ENCODE measurements at places on chromosomes 4 and X.
A peak's percentile ranks its signal among the peaks of the same experiment; 100 is the strongest.

DNA sequence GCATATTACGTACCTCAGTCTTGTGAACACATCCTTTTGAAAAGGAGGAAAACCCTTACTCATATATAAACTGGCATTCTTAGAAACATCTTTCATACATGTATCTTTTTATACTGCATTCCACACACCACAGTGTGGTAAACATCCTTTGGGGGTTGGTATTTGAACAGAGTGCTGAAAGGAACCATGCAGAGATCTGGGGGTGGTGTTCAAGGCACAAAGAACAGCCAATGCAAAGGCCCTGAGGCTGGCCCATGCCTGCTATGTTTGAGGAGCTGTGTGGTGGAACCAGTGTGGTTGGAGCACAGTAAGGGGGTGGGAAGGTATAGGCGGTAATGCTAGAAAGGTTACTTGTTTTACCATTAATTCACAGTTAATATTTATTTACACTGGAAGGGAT, 2.0 kb downstream of the ELK1 start:
- DNase-seq = no peak

- no peak for DNase-seq
Measured at GRCh38 chr4:7629501-7630254, 194.9 kb upstream of the PSAPL1 start.

GRCh38 chrX:153507484-153508178, 9.8 kb upstream of the ATP2B3 start:
- peak; percentile 81 for DNase-seq

- no peak for DNase-seq
Measured at GRCh38 chrX:152640034-152640818, 2.5 kb downstream of the GABRQ start.

GRCh38 chrX:42149281-42149680, 225.9 kb upstream of the CASK start:
- no peak for DNase-seq

GRCh38 chr4:136106753-136107152, 1425.5 kb downstream of the PCDH18 start:
- no peak for DNase-seq

DNA sequence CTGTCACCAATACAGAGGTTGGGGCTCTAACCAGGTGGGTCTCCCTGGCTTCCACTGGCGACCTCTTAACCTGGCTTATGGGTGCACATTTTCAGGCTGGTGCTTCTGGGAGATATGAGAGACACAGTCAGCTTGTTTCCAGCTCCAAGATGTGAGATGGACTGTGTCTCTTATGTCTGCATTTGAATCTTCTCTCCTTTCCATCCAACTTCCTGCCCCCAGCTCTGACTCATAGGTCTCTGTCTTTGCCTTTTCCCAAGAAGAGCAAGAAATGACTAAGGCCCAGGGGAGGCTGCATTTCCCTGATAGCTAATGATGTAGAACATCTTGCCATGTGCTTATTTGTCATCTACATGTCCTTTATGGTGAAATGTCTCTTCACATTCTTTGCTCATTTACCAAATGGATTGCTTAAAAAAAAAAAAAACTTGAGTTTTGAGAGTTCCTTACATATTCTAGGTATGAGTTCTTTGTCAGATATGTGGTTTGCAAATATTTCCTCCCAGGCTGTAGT, 3.2 kb upstream of the UXT start:
- no peak for DNase-seq
